Stimulated activated CD8-positive, alpha-beta memory T cell treated with anti-CD3 and anti-CD28 coated beads, Interleukin-7, amount 100 ng/mL, for 1 hour (primary cell): ENCODE measurements at places on chromosomes 1 and 21.

GRCh38 chr1:159056069-159056698 is 20.4 kb downstream of the AIM2 start:
- DNase-seq, result no peak

- DNase-seq, result no peak
Measured at GRCh38 chr1:11211461-11211860, 22.3 kb downstream of the ANGPTL7 start.

- DNase-seq, result no peak
Measured at GRCh38 chr1:39098546-39099250, 72.5 kb downstream of the NDUFS5 start.

- DNase-seq, result no peak
Measured at GRCh38 chr1:28417441-28417922, 47.9 kb downstream of the PHACTR4 start.

DNA sequence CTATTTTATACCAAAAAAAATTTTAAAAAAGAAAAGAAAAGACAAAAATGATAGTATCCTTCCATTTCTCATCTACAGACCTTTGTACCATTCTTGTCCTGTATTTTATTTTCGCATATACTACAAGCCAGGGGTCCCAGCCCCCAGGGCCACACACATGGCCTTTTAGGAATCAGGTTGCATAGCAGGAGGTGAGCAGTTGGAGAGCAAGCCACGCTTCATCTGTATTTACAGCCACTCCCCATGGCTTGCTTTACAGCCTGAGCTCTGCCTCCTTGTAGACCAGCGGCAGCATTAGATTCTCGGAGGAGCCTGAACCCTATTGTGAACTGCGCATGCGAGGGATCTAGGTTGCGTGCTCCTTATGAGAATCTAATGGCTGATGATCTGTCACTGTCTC is 39.8 kb downstream of the RASSF5 start:
- DNase-seq, result no peak

- no peak for DNase-seq
Measured at GRCh38 chr1:93588206-93588605, 93.4 kb downstream of the BCAR3 start.

- no peak for DNase-seq
Measured at GRCh38 chr1:14715802-14716201, 117.3 kb downstream of the KAZN start.

DNA sequence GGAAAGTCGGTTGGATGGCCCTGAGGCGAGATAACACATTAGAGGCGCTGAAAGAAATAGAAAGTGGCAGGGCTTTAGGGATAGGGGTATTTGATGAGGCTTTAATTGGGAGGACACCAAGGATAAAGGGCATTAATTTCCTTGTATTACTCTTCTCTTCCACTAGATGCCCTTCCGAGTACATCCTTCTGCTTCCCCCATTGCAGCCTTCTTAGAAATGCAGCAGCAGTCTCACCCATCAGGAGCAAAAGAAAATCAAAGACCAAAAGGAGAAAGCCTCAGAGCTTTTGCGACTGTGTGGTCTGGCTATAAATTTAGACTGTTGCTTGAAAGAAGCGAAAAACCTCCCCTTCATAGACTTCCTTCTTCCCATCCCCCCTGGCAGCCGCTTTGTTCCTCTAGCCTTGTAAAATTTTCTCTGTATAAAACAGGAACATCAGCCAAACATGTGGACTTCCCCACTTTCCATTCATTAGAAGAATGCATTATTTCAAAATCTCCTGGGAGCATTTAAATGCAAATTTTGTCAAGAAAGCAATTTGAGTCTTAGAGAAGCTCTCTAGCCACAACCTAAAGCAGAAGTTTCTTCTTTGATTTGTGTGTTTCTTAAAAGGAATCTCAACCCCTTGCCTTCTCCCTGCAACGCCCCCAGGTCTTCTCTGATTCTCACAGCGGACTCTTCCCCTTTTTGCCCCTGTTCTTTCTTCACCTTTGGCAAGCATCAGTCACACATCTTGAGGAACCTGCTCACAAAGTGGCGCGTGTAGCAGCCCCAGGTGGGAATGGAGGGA is 76.6 kb downstream of the NDUFS5 start:
- no peak for DNase-seq

- DNase-seq, result no peak
Measured at GRCh38 chr1:219049501-219049900, 124.2 kb upstream of the LYPLAL1 start.

DNA sequence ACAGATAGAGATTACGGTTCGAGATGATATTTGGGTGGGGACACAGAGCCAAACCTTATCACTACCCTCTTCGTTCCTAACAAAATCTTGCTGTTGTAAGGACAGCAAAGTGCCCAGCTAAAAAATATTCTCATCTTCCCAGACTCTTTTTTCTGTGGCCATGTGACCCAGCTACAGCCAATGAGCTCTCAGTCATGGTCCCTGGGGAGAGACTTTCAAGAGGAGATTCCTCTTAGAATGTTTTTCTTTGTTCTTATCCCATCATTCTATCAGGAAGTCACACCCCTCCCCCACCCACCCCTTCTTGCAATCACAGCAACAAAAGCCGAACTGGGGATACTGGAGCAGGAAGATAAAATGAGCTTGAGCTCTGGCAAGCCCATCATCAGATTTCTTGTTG is 247.1 kb downstream of the CHRM3 start:
- DNase-seq, result no peak

DNA sequence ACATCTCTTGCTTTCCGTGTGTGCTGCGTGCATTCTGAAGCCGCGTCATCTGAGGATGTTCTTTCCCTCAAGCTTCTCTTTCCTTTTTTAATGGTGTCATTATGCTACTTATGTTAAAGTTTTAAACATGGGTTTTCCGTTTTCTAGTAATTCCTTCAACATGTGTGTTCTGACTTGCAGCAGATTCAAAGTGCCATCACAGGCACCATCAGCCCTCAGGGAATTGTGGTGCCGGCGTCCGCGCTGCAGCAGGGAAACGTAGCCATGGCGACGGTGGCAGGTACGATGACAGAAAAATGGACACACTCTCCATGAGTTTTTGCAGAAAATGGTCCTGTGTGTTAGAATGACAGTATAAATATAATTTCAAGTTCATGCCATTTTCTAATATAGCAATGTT is 42.4 kb downstream of the PKNOX1 start:
- DNase-seq, result no peak

- no peak for DNase-seq
Measured at GRCh38 chr1:2535455-2535854, 5.4 kb upstream of the HES5 start.

GRCh38 chr1:1846386-1846918 is 44.4 kb downstream of the GNB1 start:
- no peak for DNase-seq

GRCh38 chr21:25640202-25640942 is 1.3 kb downstream of the JAM2 start:
- DNase-seq, result no peak

- DNase-seq, result no peak
Measured at GRCh38 chr1:155175281-155175926, 1.8 kb downstream of the TRIM46 start.

- DNase-seq, result no peak
Measured at GRCh38 chr1:2472109-2472508, 4.0 kb upstream of the PLCH2 start.

GRCh38 chr1:53089478-53090226 is 27.6 kb downstream of the PODN start:
- no peak for DNase-seq

GRCh38 chr1:161290779-161291178 is 19.0 kb downstream of the MPZ start:
- no peak for DNase-seq

- DNase-seq, result no peak
Measured at GRCh38 chr1:21317690-21318043, 27.4 kb upstream of the ECE1 start.

GRCh38 chr1:202728951-202729350 is 18.7 kb upstream of the SYT2 start:
- DNase-seq, result no peak
